Stimulated activated CD4-positive, alpha-beta T cell treated with anti-CD3 and anti-CD28 coated beads, Interleukin-12 subunit alpha, Interleukin-12 subunit beta, amount 100 ng/mL, for 24 hours (primary cell): ENCODE measurements at places on chromosomes 2 and 18.

DNA sequence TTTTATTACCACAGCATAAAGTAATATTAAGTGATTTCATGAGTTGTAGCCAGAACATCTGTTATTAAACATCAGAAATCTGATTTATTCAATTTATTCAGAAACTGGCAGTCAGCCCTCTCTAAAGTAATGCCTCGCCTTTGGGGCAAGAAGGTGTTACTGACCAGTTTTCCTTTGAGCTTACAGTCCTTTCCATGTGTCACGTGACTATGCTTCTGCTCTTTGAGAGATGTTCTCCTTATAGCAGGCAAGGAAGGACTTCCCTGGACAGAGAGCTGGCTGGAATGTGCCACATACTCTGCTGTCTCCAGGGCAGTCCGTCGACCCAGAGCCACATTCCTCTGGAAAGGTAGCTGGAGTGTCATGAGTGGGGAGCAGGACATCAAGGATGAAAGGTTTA lies 119.7 kb downstream of the RDH14 start:
- DNase-seq, result no peak

- DNase-seq, result no peak
These were observed 75.5 kb upstream of the KLF7 start for GRCh38 chr2:207241198-207241597.

GRCh38 chr18:11096839-11097750 lies 52.3 kb downstream of the PIEZO2 start:
- no peak for DNase-seq

- no peak for DNase-seq
These were observed 368.2 kb downstream of the IRS1 start for GRCh38 chr2:226431288-226431948.

DNA sequence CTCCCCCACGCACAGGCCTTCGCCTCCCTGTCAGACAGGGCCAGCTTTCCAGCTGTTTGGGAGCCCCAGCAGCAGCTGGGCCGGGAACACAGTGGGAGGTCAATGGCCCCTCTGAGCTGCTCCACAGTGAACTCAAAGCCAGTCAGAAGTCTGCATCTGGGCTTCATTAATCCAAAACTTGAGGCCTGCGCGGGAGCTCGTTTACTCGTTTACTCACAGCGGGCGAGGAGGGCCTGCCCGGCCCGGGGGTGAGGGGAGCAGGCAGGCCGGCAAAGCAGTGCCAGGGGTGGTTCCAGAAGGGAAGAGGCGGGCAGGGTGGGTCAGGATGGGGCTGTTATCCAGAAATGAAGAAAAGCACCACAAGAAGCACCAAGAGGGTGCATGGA lies 36.8 kb upstream of the SEMA4C start:
- no peak for DNase-seq

DNA sequence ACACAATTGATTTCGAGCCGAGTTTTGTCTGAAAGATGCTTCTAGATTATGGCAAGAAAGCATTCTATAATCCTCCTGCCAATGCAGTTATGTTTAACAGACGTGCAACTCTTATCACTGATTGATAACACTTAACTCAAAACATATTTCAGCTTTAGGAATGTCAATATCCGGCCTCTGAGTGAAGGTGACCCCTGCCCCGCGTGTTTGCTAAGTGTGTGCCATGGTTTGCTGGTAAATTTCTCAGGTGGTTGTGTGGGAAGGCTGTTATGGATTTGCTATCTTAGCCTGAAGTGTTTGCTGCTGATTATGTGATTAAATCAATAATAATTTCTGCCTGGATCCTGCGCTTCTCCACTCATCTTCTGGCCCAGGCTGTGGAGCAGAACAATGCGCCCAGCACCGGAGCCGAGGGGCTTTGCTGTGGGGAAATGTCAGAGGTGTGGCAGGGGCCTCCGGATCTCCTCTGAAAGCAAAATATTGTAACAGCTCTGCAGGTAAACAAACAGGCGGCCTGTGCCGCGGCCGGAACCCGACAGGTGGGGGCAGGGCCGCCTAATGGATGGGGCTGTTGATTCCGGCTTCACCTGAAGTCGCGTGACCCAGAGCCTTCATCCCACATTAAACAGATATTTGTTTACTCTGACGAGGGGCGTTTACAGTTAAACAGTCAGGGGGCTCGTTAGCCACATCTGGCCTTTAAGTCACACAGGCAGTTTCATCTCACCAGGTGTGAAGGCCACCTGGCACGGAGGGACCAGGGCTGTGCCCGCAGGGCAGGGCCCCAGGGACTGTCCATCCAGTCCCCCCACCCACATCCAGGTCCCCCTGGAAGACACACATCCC lies 210.7 kb upstream of the SALL3 start:
- no peak for DNase-seq

DNA sequence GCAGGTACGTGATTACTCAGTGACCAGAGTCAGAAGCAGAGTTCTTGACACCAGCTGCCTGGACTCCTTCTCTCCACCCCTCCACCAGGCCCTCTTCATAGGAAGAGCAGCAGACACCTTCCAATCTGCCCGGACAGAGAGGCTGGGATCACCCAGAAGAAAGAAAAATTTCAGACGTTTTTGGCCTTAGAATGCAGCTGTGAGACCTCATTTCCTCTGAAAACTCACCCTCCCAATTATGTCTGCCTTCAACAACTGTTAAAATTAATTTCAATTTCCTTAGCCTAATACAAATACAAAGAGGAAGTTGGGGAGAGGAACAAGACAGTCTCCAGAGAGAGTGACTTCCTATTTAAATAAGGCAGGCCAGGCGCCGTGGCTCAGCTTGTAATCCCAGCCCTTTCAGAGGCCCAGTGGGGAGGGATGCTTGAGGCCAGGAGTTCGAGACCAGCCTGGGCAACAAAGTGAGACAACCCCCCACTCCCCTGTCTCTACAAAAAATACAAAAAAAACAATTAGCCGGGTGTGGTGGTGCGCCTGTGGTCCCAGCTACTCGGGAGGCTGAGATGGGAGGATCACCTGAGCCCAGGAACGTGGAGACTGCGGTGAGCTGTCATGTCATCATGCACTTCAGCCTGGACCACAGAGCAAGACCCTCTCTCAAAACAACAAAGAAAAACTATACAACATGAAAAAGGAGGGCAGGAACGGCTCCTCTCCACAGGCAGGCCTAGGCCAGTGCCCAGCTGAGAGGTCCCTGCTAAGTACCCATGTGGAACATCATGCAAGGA lies 1.6 kb downstream of the SLC66A2 start:
- DNase-seq, result no peak

- DNase-seq, result no peak
These were observed 36.2 kb downstream of the WIPF1 start for GRCh38 chr2:174561283-174561971.

- DNase-seq, result no peak
These were observed 1043.9 kb upstream of the POU3F3 start for GRCh38 chr2:103809941-103810441.

- DNase-seq, result no peak
These were observed 11.9 kb downstream of the MREG start for GRCh38 chr2:216001216-216002100.
